Fibroblast of lung (primary cell): ENCODE measurements at places on chromosomes 2 and 18. TPM values are rescaled to one million over a fixed set of nuclear protein-coding genes. Genes with fewer than 3 reads are reported as not detected.

Gene KCNG3
- total RNA-seq = under 0.01 TPM in 1 of 2 replicates, not detected in the other

Gene MAL
- total RNA-seq = under 0.01 TPM in 1 of 2 replicates, not detected in the other

Gene CD8A
- not detected in 2 replicates for total RNA-seq

Gene VIT
- total RNA-seq = 0.17 and 0.77 TPM in 2 replicates
